Lower leg skin (tissue), 4 donors: ENCODE measurements at places on chromosomes 2 and 18. TPM values are rescaled to one million over a fixed set of nuclear protein-coding genes. Genes with fewer than 3 reads are reported as not detected.

The SCN1A gene
- total RNA-seq = not detected

The PLEKHH2 gene
- 13.8 TPM for total RNA-seq

DNA sequence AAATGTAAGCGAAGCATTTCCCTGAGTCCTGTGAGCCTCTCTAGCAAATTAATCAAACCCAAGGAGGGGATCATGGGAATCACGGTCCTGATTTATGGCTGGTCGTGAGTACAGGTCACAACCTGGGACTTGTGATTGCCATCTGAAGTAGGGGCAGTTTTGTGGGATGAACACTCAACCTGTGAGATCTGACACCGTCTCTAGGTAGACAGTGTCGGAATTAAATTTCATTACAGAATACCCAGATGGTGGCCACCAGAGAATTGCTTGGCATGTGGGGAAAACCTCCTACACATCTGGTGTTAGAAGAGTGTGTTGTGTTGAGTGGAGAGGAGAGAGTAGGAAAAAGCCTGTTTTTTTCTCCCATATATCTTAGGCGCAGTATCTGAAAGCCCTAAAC is 12.5 kb downstream of the CAPN14 start:
- no peak for DNase-seq

DNA sequence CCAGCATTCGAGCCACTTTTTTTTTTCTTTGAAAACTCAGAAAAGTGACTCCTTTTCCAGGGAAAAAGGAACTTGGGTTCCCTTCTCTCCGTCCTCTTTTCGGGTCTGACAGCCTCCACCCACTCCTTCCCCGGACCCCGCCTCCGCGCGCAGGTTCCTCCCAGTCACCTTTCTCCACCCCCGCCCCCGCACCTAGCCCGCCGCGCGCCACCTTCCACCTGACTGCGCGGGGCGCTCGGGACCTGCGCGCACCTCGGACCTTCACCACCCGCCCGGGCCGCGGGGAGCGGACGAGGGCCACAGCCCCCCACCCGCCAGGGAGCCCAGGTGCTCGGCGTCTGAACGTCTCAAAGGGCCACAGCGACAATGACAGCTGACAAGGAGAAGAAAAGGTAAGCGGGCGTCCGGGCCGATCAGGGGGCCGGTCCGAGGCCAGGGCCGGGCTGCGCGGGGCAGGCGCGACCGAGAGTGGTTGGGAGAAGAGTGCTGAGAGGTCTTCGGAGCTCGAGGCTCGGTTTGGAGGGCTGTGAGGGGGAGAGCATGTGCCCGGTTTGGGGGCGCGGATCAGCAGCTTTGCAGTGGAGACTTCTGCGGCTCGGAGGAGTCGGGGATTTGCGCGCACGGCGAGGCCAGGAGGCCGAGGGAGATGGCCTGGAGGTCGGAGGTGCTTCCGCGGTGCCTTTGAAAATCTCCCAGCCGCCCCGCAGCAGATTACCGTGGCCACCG is 502 bp downstream of the EPAS1 start:
- DNase-seq = peak; percentile 66

DNA sequence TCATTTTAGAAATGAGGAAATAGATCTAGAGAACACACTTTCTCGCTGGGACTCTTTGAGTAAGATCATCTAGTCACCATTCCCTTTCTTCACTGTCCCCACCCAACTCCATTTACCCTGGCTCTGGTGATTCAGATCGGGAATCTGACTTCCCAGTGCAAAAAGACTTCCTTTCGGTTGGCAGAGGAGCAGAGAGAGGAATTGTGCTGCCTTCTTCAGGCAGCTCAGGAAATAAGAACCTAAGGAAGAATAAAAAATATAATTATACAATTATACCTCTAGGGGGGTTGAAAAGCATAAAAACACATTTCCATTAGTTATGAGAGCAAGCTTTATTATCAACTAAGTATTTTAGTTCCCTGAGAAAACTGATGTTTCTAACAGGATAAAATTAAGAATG is 9.3 kb upstream of the MPP4 start:
- no peak for DNase-seq

GRCh38 chr18:46459789-46460455 is 197.1 kb downstream of the LOXHD1 start:
- peak; percentile 52 for DNase-seq
